NCI-H2029 (cell line): ENCODE measurements at places on chromosomes 4 and X.
A peak's percentile ranks its signal among the peaks of the same experiment; 100 is the strongest.

DNA sequence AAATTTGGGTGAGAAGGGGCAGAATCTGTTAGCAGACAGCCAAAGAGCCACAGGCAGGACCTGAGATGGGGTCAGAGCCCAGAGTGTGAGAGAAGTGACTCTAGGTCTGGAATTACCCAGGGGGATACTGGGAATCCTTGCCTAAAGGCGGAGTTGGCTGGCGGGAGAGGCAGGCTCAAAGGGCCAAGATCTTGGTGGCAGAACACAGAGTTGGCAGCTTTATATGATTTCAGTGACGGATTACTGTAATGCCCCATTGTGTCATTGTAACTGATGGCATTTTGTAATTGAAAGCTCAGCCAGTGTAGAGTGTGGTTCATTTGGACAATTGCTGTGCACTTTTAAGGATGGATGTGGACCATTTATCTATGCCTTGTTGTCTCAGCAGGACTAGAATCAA, 77.3 kb downstream of the SMIM20 start:
- DNase-seq, result no peak

GRCh38 chr4:128521156-128521555, 233.5 kb upstream of the PGRMC2 start:
- no peak for DNase-seq

GRCh38 chrX:135931644-135932487, 38.4 kb downstream of the SAGE1 start:
- peak; percentile 3 for DNase-seq

GRCh38 chr4:169664615-169665014, 44.2 kb downstream of the CLCN3 start:
- DNase-seq, result no peak

- no peak for DNase-seq
Observed at GRCh38 chrX:17913801-17914200, 52.7 kb upstream of the RAI2 start.

DNA sequence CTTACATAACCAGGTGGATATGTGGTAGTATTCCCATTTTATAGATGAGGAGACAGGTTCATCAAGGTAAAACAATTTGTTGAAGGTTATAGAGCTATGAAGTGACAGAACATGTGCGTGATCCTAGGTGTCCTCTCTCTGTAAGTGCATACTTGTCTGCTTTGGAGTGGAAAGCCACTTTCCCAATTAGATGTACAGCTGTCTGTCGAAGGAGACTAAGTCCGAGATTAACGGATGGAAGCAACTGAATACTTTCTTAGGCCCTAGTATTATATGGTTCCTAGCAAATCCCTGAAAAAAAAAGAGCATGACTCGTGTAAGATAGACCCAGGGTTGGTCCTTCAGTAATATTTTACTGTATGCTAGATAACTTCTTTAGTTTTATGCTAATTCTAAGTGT, 19.7 kb downstream of the TMEM131L start:
- no peak for DNase-seq
